AG04450 (cell line): ENCODE measurements at places on chromosomes 2 and 18. TPM values are rescaled to one million over a fixed set of nuclear protein-coding genes. Genes with fewer than 3 reads are reported as not detected.

ARHGEF33 gene
- 0.32 and 0.36 TPM in 2 replicates for polyA plus RNA-seq

METTL8 gene
- 16.0 and 25.9 TPM in 2 replicates for polyA plus RNA-seq

ANKRD30BL gene
- not detected in 2 replicates for polyA plus RNA-seq

GLI2 gene
- polyA plus RNA-seq, result 5.2 and 8.4 TPM in 2 replicates

EPB41L3 gene
- polyA plus RNA-seq, result 36.6 and 45.0 TPM in 2 replicates

SULT1C4 gene
- 4.0 and 4.1 TPM in 2 replicates for polyA plus RNA-seq

LHCGR gene
- polyA plus RNA-seq, result 3.4 and 3.8 TPM in 2 replicates

OTOS gene
- polyA plus RNA-seq, result not detected in 2 replicates

SPATA3 gene
- not detected in 2 replicates for polyA plus RNA-seq

SCN7A gene
- polyA plus RNA-seq, result 7.0 and 9.8 TPM in 2 replicates

SALL3 gene
- polyA plus RNA-seq, result not detected in 2 replicates

NDUFB3 gene
- 90.9 and 121 TPM in 2 replicates for polyA plus RNA-seq

IFIH1 gene
- 2.0 and 2.2 TPM in 2 replicates for polyA plus RNA-seq
